Posterior vena cava (tissue), 2 donors: ENCODE measurements at places on chromosomes 12 and 14. TPM values are rescaled to one million over a fixed set of nuclear protein-coding genes. Genes with fewer than 3 reads are reported as not detected.

GRCh38 chr12:89514751-89515150 is 9.8 kb downstream of the GALNT4 start:
- DNase-seq = no peak

The NXPH4 gene
- total RNA-seq = 0.24 TPM

GRCh38 chr14:33602396-33602795 is 348.5 kb downstream of the EGLN3 start:
- DNase-seq = no peak

The FOXM1 gene
- 0.79 TPM for total RNA-seq

DNA sequence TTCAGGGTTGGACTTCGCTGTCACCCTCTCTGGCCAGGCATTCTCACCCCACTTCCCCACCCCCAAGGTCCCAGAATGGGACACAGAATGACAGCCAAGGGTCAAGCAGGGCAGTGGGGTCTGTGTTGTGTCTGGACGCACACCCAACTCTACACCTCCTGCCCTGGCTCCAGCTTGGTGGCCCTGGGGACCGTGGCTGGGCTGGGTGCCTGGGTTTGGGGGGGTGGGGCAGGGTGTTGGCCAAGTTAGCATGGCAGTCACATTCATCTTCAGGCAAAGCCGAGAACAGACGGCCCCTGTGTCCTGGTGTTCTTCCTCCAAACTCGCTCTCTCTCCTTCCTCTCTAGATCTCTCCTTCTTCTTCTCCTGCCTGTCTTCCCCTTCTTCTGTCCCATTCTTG is 5.6 kb downstream of the LRP1 start:
- peak; percentile 84 for DNase-seq

DNA sequence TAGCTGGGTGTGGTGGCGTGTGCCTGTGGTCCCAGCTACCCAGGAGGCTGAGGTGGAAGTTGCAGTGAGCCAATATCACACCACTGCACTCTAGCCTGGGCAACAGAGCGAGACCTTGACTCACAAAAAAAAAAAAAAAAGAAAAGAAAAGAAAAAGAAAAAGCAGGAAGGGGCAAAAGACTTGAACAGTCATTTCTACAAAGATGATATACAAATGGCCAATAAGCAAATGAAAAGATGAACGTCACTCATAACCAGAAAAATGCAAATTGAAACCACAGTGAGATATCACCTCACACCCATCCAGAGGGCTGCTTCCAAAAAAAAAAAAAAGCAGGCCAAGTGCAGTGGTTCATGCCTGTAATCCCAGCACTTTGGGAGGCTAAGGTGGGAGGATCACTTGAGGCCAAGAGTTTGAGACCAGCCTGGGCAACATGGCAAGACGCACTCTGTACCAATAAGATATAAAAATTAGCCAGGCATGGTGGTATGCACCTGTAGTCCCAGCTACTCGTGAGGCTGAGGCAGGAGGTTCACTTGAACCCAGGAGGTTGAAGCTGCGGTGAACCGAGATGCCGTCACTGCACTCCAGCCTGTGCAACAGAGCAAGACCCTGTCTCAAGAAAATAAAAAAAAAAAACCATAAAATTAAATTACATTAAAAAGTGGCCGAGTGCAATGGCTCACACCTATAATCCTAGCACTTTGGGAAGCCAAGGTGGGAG is 20.5 kb downstream of the UBC start:
- no peak for DNase-seq

DNA sequence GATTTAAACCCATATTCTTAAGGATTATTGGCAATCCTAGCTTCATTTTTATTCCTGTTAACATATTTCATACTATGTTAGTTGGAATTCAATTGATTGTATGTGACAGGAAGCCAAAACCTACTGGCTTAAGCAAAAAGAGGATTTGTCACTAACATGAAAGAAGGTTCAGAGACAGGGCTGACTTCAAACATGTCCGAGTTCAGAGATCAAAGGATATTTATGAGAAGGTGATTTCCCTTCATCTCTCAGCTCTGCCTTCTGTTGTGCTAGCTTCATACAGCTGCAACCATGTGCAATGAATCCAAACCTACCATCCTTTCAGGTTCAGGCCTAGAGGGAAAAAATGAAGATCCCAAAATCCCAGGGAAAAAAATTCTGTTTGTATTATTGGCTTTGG is 349.7 kb downstream of the ATP23 start:
- DNase-seq = no peak

The OR4Q3 gene
- not detected for total RNA-seq

DNA sequence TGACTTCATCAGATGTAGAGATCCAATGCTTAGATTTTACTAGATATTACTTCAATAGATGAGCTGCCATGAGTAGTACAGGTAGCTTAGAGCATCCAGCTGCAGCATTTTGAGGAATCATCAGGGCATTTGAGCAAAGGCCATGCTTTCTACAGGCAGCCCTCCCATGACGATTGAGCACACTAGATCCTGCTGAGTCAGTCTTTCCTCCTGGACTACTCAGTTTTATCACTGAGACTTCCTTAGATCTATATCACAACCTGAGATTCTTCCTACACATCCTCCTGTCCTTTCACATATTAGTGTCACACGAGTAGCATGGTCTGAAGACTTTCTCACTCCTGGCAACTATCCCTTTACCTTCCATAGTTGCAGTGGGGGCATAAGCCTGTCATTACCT is 1401.8 kb downstream of the FSCB start:
- DNase-seq = no peak

DNA sequence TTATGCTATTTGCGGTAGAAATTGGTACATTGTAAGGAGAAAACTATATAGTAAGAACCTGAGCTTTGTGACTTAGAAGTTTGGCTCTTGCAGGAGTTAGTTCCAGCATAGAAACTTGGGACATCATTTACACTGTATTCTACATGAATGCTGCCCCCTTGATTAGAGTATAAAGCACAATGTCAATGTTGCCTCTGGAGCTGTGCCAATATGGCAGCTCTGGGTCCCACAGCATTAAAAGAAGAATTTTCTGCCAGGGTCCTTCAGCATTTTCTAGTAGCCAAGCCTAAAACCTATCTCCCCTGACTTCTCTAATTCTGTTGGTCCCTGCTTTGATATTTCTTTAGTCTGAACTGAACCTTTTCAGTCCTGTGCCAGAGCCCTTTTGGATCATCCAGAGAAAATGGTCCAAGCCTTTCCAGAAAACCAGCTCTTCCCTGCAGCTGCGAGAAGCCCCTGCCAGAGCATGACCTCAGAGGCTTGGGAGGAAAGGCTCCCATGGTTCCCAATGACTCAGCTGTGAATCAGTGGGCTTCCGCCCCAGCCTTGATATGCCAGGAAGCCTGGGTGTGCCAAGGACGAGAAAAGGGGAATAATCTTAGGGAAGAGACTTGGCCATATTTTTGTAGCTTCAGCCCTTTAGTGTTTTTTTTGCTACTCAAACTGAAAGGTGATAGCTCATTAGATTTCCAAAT is 43.2 kb downstream of the PLEKHG7 start:
- DNase-seq = peak; percentile 96

DNA sequence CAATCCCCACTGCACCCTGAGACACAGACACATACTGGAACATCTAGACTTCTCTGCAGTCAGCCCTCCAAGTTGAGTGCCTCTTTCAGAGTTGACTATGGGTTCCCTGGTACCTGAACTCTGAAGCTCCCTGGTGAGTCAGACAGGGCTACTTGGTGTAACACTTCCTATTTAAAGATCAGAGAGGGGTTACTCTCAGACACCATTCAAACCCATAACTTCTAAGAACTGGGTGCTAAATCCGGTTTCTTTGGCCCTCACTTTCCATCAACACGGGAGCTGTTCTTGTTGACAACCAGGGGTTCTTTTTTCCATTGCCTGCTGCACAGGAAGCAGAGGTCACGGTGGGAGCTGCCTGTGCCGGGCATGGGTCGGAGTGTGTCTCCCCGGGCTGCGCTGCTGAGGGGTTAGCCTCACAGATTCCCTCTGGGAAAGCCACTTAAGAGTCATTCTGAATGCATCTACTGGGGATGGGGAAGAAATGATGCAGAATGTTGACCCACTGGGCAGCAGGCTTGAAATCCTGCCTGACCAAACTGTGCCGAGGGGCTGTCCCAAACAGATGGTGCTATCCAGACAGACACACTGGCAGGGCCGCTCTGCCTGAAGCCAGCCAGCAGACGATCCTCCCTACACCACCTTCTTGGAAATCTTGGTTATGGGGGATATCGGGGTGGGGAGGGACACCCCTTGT is 74.1 kb downstream of the PITPNM2 start:
- no peak for DNase-seq

DNA sequence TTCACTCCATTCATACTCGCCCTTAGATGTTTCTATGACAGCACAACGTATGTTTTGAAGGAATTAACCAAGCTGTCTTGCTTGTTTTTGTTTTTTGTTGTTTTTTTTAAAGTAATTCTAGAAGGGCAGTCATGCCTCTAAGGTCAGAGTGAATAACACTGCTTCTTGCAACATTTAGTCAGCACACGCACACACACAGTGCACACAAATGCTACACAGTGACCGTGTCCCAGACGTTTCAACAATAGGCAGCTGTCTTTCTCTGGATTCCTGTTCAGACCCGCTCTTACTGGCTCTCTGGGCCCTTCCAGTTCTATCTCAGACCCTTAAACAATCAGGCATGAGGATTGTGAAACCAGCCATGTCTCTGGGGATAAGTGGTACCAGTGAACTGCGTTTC is 351.0 kb upstream of the FKBP4 start:
- DNase-seq = no peak

The TEX52 gene
- not detected for total RNA-seq

DNA sequence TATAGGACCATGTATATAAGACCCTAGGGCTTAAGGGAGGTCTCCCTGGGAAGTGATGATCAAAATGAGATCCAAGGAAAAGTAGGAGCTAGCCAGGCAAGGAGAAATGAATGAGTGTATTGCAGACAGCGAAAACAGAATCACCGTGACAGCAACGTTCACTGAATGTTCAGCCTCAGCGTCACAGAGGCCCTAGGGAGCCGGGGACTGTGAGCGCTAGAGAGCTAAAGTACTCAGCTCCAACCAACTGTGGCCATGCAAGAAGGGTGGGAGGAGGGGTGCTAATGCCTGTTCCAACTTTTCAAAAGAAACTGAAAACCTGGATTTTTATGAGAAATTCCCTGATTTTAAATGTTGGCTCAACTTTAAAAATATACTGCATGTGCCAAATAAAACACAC is 105.5 kb upstream of the CCND2 start:
- DNase-seq = no peak

DNA sequence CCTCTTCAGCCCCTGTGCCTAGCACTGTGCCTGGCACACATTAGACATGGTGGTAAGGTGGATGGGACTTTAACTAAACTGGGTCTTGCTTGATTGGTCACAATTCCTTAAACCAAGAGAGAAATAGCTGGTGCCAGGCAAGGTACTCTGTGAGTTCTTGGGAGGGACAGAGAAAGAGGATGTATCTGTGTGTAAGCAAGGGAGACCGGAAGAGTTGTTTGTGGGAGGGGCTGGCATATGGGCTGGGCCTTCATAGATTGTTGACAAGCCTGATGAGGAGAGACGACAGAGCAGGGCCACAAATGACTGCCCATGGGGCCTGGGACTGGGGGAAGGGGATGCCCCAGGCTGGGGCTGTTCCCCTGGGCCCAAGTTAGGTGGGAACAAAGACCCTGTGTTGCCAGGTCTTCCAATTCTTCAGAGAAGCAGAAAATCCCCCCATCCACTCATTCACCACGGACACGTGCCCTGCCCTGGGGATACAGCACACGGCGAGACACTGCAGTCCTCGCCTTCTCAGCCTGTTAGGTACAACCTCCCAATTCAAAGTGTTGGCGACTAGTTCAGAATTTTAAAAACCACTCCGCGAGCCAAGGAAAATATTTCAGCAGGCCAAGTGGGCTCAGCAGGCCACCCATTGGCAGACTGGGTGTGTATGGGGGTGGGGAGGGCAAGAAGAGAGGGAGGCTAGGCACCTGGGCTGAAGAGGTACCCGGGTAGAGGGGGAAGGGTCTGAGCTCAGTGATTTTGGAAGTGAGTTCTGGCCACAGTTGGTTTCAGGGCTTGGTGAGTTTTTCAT is 11.4 kb upstream of the CYP46A1 start:
- DNase-seq = peak; percentile 60

GRCh38 chr14:46734286-46734685 is 82.7 kb upstream of the RPL10L start:
- no peak for DNase-seq

GRCh38 chr12:10759657-10760056 is 36.5 kb upstream of the YBX3 start:
- no peak for DNase-seq

The DNM1L gene
- 93.2 TPM for total RNA-seq

The ACSM4 gene
- not detected for total RNA-seq

DNA sequence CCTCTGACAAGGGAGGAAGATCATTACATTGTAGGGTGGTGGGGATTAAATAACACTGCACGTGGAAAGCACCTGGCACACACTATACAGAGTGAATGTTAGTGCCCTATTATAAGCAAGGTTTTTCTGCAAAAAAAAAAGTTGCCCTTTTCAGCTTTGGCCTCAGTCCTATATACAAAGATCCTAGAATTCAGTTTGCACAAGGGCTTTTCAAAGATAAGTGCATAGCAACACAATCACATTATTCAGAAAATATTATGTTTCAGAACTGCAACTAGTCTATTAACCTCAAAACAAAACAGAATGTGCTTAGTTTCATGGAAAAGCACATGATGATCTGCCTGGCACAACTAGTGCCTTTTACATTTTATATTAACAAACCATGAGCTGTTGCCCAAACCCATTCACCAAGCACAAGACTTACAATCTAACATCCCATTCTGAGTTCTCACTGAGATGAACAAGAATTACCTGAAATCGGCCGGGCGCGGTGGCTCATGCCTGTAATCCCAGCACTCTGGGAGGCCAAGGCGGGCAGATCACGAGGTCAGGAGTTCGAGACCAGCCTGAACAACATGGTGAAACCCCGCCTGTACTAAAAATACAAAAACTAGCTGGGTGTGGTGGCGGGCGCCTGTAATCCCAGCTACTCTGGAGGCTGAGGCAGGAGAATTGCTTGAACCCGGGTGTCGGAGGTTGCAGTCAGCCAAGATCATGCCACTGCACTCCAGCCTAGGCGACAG is 1.8 kb downstream of the TM7SF3 start:
- no peak for DNase-seq

- DNase-seq = no peak
Measured at GRCh38 chr12:91074154-91074709, 16.4 kb upstream of the KERA start.

GRCh38 chr14:104113631-104114420 is 24.6 kb upstream of the KIF26A start:
- DNase-seq = peak; percentile 69

DNA sequence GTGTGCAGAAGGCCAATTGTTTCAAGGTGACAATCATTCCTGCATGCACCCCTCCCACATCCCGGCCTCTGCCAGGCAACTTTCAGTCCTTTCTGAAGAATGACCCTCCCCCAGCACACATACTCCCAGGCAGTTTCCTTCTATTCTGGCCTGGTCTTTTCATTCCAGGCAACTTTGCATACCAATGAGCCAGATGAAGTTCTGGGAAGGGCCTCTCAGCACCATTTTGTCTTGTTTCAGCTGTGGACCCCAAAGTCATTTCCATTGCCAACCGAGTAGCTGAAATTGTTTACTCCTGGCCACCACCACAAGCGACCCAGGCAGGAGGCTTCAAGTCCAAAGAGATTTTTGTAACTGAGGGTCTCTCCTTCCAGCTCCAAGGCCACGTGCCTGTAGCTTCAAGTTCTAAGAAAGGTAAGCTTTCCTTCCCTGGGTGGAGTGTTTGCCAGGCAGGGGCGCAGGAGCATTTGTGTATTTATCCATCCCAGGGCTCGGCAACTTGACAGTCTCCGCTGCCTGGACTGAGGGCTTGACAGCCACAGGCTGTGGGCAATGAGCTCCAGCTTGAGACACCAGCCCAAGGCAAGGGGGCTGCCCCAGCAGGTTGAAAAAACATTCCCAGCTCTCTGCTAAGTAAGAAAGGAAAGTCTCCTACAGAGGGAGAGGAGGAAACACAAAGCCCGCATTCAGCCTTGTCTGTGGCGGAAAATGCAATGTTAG is 16.4 kb downstream of the BCL2L14 start:
- DNase-seq = no peak
